ENCODE measurements at places on chromosomes 1 and 21.

GRCh38 chr1:21499283-21499950, 9.8 kb upstream of the ALPL start:
- DNase-seq = peak; percentile 49

DNA sequence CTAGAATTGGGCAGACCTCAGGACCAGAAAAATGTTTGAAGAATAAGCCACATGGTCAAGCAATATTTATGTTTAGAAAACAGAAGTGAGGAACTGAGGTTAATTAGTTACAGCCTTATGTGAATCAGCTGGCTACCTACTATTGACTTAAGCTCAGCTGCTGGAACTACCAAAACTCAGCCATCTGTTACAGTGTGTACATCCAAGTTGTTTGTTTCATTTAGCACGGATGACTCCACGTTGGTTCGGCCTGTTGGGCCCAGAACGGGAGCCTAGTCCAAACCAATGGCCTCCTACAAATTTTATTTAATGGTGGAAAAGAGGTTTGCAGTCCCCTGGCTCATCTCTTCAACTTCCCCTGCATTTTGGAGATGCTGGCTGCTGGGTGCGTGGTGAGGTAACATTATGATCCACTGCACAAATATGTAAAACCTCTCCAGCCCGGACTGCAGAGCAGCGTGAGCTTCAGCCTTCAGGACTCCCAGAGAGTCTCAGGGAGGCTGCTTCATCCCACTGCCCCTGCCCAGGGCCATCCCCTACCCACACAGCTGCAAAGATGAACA, 143.4 kb downstream of the ZZZ3 start:
- DNase-seq = peak; percentile 95

DNA sequence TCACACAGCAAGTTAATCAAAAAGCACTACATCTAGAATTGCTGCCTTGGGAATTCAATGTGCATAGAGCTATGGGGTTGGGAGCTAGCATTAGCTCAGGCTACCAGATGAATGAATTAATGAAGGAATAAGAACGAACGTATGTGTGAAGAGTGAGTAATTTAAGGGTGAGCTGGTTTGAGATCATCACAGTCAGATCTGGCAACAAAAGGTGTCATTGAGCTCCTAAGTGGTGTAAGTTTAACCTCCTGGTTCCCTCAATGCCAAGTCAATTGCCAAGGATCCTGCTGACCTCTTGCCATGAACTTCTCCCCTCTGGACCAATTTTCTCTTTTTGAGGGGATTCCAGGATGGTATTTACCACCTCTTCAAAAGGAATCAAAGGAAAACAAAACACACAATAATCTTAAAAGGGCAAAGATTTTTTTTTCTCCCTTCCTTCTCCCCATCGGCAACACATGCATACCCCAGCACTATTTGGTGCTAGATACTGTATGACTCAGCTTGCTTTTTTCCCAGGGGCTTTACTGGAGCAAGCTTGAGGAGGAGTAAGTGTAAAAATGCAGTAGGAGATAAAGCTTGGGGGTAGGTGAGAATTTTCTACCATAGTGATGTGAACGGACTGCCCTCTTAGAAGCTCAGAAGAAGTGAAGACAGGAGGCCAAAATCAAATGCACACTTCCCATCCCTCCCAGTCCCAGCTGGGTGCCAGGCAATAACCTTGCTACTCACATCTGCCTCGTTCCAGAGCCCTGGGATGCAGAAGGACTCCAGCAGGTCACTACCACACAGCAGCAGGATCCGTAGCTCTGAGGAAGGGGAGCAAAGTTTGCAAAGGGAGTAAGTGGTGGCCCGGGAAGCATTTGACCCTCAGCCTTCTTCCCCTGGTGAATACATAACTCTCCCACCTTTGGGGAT, 92.0 kb downstream of the LAMC2 start:
- DNase-seq = peak; percentile 70

GRCh38 chr1:39381839-39382238, 109.6 kb upstream of the BMP8A start:
- no peak for DNase-seq

GRCh38 chr1:236492378-236492777, 31.4 kb upstream of the LGALS8 start:
- DNase-seq = no peak

GRCh38 chr1:232226197-232226712, 403.7 kb downstream of the SIPA1L2 start:
- DNase-seq = peak; percentile 76

GRCh38 chr1:26983863-26984262, 9.6 kb upstream of the TRNP1 start:
- DNase-seq = peak; percentile 49

DNA sequence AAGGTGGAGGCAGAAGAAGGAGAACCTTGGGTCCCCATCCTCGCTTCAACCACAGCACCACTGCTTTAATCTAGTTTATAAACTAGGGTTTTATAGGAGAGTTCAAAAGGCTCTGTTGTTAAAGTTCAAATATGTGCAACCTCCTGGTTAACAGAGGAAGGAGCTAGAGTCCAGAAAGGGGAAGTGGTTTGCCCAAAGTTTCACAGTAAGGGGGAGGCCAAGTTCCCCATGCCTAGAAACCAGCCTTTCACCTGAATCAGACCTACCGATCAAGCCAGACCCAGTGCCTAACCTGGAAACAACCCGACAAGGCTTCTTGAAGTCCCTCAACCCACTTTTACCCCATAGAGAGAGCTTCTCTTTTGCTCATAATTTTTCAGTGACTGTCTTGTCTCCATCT, 106.5 kb downstream of the PLPP3 start:
- no peak for DNase-seq

DNA sequence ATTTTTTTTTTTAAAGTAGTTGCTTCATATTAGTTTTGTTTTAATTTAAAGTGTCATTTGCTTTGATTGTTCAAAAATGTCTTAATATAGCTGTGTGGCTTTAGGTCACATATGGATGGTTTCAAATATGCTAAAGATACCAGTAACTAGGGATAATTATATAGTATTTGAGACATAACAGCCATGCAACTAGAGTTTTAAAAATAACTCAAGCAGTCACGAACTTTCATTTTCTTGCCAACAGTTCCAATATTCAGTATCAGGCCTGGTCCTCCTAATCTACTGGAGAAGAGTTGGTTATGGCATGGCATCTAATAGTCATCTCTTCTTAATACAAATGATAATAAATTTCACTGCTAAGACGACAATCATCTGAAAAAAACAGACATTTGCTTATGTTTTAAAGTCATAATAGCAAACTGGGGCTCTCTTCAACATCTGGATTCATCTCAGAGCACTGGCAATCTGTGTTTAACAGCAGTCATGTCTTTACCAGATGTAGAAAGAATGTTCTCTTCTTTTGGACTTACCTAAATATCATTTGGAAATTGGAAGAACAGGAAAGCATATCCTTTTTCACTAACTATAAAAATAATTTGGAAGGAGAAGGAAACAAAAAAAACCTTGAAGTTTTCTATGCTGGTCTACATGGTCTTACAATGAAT, 24.1 kb upstream of the A3GALT2 start:
- no peak for DNase-seq
